Activated CD8-positive, alpha-beta T cell treated with anti-CD3 and anti-CD28 coated beads, Interleukin-2, amount 10 ng/mL, durations not matched to agents 7 days and 5 days (primary cell): ENCODE measurements at places on chromosomes 1 and 21.
A peak's percentile ranks its signal among the peaks of the same experiment; 100 is the strongest.

GRCh38 chr1:235327559-235328270, at the start of gene ARID4B:
ARID4B (minus strand) TSS chr1:235328179; CDS start chr1:235326919, 1,260 bp downstream.
- DNase-seq, result no peak

DNA sequence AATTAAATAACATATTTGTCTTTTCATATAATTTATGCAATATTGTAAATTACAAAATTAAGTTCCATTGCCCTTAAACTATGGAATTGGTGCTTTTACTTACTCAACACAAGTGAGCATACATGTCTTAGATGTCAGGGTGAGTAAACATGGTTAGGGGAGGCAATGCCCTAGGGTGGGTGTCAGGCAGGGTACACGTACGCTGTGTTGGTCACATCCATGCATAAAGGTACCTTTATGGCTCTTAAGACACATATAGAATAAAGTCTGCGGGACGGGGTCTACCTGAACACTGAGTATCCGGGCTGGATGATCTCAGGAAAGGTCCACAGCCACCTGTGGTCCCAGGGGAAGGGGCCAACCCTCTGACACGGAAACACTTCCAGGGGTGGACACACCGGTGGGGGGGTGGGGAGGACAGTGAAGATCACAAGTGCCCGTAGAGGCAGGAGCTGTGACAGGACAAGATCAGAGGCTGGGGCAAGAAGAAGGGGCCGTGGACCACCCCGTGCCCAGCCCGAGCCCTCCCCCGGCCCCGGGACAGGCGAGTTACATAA, 720 bp downstream of the LIN9 start:
- peak; percentile 34 for DNase-seq

- no peak for DNase-seq
These were observed 6.0 kb upstream of the DNMT3L start for GRCh38 chr21:44267655-44268142.

DNA sequence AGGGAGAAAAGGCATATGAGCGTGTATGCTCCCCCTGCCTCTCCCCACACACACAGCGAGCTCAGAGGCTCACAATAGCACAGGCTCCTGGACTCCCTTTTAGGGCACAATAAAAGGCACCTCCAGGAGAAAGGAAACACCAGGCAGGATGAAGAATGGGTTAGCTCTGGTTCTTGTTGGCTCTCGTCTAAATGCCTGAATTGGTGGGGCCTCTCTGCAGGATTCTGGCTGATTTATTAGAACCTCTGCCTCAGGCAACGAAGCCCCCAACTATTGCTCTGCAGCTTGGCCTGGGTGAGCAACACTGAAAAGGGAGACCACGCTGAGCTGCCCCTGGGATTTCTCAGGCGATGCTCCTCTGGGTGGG, 590.9 kb upstream of the PLXNA2 start:
- DNase-seq, result no peak
